ENCODE measurements at places on chromosomes 7 and 10. TPM values are rescaled to one million over a fixed set of nuclear protein-coding genes. Genes with fewer than 3 reads are reported as not detected.

GRCh38 chr7:102912742-102913141 is at the start of gene LRRC17:
Gene LRRC17, plus strand, starts transcription at chr7:102913000. Its CDS starts 20,914 bp downstream, at chr7:102933914.
- peak; percentile 82 for DNase-seq

C10orf71 gene
- 0.47 TPM for polyA plus RNA-seq

- no peak for DNase-seq
Measured at GRCh38 chr10:97916586-97916985, 66.9 kb downstream of the GOLGA7B start.

DNA sequence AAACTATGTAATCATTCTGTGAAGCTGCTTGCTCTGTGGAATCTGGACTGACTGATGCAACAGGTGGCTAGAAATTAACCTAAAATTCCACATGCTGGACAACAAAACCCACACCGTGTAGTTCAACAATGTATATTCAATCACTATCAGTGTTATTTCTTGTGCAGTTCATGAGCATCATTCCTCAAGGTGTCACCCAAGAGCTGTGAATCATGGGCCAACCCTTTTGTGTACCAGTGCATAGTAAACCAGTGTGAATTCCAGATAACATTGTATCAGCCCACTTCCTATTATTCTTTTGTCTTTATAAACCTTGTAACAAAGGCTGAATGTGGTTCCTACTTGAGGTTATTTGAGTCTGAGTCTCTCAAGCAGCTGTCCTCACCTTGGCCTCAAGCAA is 905.2 kb upstream of the ZNF722 start:
- no peak for DNase-seq

DNA sequence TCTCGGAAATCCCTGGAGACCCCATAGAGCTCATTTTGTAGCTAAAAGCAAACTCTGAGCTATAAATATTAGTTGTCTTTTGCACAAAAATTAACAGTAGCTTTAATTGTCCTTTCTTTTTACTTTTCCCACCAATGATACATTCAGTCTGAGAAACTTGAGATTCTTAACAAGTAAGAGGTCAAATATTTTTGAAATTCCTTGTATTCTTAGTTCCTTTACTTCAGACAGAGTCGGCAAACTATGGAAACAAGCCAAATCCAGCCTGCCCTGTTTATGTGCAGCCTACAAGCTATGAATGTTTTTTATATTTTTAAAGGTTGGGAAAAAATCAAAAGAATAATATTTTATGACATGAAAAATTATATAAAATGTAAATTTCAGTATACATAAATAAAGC is 146.6 kb downstream of the CTNNA3 start:
- no peak for DNase-seq

AKR1C4 gene
- not detected for polyA plus RNA-seq

GRCh38 chr7:35869810-35870209 is 69.0 kb downstream of the SEPTIN7 start:
- no peak for DNase-seq

DNA sequence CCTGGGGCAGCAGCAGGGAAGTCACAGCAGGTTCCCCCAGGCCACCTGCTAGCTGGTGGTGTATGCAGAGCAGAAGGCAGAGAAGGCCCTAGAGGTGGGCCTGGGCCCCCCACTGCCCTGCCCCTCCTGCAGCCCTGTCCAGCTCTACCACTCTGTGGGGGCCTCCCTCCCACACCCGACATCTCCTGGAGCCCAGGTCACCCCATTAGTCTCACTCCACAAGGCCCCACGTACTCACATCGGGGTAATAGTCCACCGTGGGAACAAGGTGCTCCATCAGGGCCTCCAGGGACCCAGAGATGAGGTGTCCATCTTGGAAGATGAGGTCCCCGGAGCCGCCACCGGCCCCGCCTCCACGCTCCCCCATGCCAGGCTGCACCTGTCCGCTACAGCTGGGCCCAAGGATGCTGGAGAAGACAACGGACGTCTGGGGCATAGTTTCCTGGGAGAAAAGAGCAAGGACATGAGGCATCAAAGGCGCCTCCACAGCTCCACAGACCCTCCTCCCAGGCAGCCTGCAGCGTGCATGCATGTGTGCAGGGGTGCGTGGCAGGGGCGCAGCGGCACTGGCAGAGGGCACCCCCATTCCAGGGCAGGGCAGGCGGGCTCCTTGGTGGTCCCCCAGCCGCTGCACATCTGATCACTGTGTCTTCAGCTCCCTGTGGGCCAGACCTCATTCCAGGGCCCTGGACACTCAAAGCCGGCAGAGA is 61.0 kb downstream of the RASGEF1A start:
- DNase-seq = no peak

DNA sequence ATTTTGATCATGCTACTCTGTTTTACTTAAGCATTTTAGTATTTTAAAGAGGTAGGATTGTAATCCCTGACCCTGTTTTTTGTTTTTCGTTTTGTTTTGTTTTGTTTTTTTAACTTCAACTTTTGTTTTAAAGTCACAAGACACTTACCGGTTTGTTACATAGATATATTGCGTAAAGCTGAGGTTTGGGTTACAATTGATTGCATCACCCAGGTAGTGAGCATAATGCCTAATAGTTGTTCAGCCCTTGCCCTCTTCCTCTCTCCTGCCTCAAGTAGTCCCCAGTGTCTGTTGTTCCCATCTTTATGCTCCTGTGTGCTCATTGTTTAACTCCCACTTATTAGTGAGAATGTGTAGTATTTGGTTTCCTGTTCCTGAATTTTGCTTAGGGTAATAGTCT is 93.1 kb upstream of the TEX47 start:
- DNase-seq = no peak

GRCh38 chr7:150322114-150322832 is 882 bp upstream of the LRRC61 start:
- DNase-seq = no peak

HOXA7 gene
- polyA plus RNA-seq = 25.0 TPM

GRCh38 chr10:34528320-34528719 is 286.8 kb downstream of the PARD3 start:
- DNase-seq = no peak

GRCh38 chr10:43193496-43194080 is 55.3 kb downstream of the CSGALNACT2 start:
- DNase-seq = no peak

GRCh38 chr10:88017781-88018180 is 154.4 kb downstream of the PTEN start:
- no peak for DNase-seq

DNA sequence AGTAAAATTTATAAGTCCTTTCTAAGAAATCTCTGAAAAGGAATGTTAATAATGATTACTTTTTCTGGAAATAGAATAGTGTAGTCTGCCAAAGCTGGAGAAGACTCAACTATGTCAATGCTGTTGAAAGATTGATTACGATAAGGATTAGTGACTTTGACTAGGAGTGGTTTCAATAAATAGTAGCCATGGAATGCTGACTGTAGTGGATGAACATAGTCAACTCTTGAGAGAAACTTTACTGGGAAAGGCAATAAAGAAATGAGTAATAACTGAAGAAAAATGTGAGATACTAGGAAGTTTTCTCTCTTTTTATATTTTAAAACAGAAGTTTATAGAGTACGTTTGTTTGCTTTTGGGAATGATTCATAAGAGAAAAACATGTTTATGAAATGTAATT is 105.0 kb upstream of the CDK13 start:
- DNase-seq = no peak

DNA sequence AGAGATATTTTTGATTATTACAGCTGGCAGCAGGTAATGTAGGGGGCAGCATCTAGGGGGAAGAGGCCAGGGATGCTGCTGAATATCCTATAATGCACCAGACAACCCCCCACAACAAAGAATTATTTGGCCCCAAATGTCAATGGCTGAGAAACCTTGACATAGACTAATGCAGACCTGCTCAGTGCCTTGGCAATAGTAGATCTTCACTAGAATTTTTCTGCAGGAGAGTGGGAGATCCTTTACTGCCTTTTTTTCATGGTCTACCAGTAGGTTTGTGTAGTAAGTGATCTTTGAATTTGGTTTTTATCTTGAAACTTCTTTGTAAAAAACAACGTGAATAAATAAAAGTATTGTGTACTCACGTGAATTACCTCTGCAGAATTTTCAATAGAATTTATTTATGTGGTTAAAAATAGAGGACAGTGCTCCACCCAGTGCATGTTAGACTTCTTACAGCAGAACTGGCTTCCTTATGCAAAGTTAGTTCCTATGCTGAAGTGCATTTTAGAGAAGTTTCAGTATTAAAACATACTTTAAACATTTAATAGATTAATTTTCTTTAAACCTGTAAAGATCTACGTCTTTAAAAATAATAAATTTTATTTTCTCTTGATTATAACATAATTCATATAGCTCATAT is 199.6 kb upstream of the HDAC9 start:
- DNase-seq = no peak

- DNase-seq = no peak
Measured at GRCh38 chr10:116612107-116612769, 8.5 kb upstream of the PNLIPRP2 start.

DNA sequence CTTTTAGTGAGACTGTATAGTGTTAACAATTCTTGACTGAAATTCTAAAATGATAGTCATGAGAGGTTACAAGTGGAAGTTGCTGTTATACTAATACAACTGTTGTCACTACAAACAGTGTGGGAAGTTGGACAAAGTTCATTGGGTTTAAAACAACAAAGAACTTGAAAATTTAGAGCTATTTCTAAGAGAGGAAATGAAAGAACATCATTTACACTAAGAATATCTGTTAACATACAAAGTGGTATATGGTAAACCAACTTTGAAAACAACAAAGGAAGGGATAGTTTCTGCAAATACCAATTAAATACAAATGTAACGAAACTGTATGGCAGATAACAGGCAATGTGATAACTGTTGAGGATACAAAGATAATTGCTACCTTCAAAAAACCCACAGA is 11.6 kb downstream of the MTPN start:
- no peak for DNase-seq

DNA sequence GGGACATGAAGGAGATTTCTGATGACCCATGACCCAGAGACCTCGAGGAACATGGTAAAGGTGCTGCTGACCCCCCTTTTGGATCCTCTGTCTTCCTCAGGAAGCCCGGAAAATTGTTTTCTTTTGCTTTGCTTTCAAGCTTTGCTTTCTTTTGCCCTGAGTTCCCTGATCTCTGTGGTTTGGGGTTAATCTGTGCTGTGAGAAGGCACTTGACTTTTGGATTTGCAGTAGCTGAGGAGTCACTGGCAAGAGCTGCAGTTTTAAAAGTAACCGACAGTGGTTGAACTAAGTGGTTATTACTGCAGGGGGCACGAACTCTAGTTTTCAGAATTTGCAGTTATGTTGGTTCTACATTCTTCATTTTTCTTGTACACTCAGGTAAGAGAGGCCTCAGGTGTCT is 53.0 kb downstream of the PDZD8 start:
- no peak for DNase-seq

ZNF22 gene
- 115 TPM for polyA plus RNA-seq

GRCh38 chr10:86759073-86759672 is 2.8 kb downstream of the BMPR1A start:
- no peak for DNase-seq

GRCh38 chr7:16881844-16882243 is at the start of gene AGR3:
Gene AGR3, minus strand, starts transcription at chr7:16881983. Its CDS starts 3,365 bp downstream, at chr7:16878618.
- no peak for DNase-seq

DNA sequence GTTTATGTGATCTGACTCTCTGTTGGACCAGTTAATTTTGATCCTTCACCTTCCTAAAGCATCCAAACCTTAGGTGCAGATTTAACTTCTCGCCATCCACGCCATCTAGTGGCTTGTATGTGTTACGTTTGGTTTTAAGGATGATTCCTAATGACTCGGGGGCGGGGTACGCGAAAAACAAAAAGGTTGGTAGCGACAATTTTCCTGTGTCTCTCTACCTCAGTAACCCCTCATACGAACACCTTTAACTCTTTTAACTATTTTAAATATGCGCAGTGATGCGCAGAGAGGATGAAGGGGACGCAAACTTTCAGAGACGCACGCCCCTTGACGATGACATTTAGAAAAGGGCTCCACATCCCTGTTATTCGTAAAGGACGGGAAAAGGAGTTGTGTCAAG is 714 bp upstream of the KCND2 start:
- DNase-seq = peak; percentile 10

GRCh38 chr7:22457471-22457870 is 42.5 kb downstream of the STEAP1B start:
- DNase-seq = no peak

ARMC3 gene
- 12.7 TPM for polyA plus RNA-seq

- DNase-seq = no peak
Measured at GRCh38 chr10:17353568-17354300, 100.7 kb downstream of the ST8SIA6 start.

GRCh38 chr10:28881171-28881882 is 204.0 kb downstream of the BAMBI start:
- DNase-seq = no peak

DNA sequence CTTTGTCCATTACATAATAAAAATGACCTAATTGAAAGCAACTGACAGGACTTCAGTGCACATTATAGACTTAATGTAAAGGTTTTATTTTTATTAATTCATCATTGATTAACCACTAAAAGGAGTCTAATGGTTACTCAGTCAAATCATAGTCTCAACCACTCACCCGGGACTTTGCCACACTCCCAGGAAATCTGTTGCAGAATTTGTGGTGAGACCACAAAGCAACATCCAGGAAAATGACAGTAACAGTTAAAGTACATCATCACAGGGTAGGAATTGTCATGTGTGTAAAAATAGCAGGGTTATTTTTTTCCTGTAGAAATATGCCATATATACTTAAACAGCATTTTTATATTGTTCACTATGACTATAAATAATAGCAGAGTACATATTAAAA is 6.3 kb upstream of the HGF start:
- DNase-seq = no peak

CACNA2D1 gene
- polyA plus RNA-seq = 29.5 TPM

IPMK gene
- polyA plus RNA-seq = 7.3 TPM

DNA sequence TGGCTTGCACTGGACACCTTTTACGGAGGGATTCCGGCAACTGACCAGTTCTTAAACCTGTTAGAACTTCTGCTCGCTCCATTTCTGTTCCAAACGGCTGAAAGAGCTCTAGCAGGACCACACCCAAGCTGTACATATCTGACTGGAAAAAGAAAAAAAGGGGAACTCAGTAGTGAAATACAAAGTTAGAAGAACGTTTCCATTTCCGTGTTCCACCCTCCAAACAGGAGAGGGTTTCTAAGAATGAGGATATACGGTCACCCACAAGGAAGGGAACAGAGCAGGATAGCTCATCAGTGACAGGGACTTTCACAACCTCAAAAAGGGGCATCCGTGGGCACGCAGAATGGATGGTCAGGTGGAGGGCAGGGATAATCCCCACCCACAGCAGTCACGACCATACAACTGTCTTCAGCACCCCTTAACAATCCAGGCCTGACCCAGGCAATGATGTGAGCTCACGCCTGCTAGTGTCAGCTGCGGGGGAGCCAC is 4.3 kb upstream of the ANKRD61 start:
- no peak for DNase-seq

Measured in left renal pelvis (tissue), 4 donors.